Retina (tissue), 1 donor: ENCODE measurements at places on chromosomes 11 and 22.

GRCh38 chr22:34851918-34852662, 213.9 kb upstream of the ISX start:
- no peak for DNase-seq

DNA sequence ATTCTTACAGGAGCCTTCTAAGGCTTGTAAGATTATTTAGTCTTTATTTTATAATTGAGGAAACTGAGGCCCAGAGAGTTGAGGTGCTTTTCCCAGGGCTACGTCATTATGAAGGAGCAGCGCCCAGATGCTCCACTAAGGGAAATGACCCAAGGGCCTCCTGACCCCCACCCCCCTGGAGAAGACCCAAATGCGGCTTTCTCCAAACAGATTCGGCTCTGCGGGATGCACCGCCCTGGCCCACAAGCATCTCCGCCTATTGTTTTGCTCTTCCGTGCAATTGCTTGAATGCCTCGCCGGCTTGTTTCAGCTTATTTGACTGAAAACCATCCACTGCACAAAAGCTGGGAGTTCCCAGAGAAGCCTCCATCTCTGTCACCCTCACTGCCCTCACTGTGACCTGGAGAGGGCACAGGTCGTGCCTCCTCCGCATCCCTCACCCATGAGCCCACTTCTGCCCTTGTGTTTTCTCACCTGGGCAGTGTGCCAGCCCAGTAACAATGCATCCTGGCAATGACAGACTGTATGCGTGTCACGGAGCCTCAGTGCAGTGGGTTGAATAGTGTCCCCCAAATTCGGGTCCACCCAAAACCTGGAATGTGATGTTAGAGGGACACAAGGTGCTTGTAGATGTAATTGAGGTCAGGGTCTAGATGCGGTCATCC, 790.2 kb downstream of the TBC1D22A start:
- no peak for DNase-seq

- peak; percentile 92 for DNase-seq
Measured at GRCh38 chr11:75351791-75352587, 528 bp upstream of the ARRB1 start.

DNA sequence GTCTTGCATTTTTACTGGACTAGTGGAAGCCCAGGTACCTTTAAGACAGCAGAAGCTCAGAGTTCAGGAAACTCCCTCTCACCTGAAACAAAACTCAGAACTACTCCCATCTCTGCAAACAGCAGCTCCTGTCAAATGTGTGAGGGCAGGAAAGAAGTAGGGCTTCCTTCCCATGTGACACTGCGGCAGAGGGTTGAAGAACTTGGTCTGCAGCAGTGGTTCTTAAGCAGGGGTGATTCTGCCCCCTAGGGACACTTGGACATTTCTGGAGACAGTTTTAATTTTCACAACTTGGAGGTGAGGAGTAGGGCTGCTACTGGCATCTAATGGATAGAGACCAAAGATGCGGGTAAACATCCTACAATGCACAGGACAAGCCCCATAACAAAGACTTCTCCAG, 63.4 kb downstream of the RCN1 start:
- DNase-seq: no peak

- DNase-seq: no peak
Measured at GRCh38 chr22:21451545-21452520, 15.4 kb upstream of the TMEM191C start.

GRCh38 chr11:128448981-128449713, 138.2 kb downstream of the ETS1 start:
- no peak for DNase-seq

- DNase-seq: no peak
Measured at GRCh38 chr11:58629857-58630256, 7.4 kb downstream of the CNTF start.

GRCh38 chr11:12198251-12199222, 88.1 kb downstream of the MICAL2 start:
- DNase-seq: no peak

GRCh38 chr11:103010891-103011290, 55.4 kb upstream of the MMP13 start:
- no peak for DNase-seq

DNA sequence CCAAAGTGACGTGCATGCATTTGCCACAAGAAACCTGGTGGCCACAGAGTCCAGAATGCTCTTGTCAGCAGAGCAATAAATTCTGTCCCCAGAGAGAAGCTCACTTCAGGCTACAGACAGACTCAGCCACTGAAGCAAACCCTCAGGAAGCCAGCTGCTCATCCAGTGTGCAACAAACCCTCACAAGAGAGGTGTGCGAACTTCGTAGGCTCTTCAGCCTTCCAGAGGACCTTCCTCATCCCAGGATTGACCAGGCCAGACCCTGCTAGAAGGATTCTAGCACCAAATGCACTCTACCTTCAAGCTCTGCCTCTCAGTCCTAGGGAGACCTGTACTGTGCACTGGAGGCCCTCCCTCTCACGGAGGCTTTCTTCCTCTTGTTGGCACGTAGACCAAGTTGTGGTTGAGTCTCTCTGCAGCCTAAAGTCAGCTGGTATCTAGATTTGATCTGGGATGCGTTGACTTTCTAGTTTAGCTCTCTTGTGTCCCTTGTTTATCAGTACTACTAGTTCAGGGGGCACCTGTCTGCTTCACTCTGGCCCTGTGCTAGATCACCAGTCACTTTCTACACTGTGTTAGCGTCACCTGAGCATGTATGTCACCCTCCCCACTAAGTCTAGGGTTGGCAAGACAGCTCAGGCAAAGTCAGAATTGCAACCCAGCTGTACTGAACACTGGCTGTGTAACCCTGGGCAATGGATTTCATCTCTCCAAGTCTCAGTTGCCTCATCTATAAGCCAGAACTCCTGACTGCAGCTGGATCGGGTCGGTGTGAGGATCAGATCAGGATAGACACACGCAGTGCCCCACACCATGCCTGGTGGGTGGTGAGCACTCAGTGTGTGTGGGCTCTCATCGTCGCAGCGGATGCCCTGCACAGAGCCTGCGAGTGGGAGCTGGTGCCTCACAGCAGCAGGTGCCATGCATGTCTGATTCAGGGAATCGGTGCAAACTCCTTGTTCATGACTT, 22.1 kb upstream of the TMPRSS13 start:
- DNase-seq: peak; percentile 36

DNA sequence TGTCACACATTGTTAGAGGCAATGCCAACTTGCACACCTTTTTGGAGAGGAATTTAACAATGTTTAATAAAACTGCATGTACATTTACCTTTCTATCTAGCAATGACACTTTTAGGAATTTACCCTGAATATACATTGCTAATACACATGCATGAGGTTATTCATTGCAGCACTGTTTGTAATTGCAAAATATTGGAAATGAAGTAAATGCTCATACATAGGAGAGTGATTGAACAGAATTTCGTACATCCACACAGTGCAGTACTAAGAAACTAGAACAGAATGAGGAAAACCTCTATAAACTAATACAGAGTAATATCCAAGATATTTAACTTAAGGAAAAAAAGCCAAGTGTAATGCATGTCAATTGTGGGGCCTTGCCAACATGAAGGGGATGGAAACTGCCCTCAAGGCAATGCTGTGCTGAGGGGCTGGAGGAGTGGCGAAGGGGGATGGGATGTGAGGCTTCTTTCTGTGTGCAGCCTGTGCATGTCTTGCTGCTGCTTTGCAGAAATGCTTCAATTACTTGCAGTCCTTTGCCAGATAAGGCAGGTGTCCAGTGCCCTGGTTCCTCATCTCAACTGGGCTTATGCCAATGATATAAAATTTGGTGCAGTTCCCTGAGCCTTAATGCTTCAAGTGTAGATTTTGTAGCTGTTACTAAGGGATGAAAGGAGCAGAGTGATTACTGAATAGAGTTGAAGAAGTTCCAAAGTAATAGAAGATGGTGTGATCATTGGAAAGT, 96.1 kb downstream of the GRIA4 start:
- DNase-seq: no peak

DNA sequence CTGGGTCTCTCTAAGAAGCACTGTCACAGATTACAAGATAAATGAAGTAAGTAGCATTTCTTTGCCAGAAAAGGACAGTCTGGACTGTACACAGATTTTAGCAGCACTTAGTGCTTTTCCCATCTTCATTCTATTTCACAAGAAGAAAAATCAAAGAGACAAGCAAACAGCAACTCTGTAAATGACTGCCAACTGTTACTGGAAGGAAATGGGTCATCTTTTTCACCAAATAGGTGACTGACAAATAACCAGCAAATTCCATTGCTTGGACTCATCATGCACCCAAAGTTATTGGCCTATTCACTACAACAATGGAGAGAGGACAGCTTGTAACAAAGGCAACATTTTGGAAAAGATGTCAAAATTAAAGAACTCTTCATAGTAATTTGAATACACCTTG, 28.9 kb upstream of the CARD18 start:
- no peak for DNase-seq

DNA sequence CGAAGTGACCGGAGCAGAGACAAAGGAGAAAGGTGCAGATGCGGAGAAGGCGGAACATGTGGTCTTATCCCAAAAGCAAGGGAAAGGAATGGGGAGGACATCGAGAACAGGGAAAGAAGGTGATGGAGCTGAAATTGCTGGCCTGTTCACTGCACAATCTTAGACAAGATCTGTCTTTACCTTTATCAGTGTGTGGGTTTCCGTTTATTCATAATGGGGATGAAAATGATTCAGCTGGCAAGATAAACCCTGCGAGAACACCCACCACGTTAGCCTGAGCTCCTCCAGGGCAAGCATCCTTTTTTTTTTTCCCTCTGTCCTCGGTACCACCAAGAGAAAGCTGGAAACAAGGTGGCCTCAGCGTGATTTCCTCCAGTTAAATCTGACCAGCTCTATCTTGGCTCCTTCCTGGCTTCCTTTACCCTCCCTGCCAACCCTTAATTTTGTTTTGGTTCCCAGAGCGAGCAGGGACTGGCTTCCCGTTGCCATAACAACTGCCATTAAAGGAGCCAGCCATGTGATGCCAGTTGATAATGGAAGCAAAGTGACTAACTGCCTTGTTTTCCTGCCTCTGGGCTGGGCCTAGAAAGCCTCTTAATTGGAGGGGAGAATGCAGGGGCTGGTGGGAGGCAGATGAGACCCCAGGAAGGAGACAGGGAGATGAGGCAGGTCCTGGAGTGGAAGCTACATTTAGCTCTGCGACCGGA, 4.2 kb downstream of the SGSM1 start:
- peak; percentile 82 for DNase-seq

DNA sequence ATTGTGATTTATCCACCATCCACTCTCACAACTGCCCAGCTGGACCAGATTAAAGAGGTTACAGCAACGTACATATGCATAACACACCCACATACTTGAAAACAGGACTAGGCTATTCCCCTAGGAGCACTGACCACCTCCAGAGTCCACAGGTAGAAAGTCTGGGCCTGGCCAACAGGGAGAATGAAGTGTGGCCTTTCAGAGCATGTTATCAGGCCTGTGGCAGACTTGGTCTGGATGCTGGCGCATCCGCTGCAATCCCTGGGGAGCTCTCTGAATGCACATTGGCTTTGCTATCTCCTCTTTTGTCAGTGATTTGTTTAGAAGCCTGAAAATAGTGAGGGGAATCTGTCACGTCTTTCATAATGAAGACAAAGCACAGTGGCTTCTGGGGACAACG, 86.7 kb downstream of the C11orf58 start:
- DNase-seq: peak; percentile 67

- DNase-seq: no peak
Measured at GRCh38 chr22:27283714-27284113, 517.8 kb downstream of the MN1 start.

DNA sequence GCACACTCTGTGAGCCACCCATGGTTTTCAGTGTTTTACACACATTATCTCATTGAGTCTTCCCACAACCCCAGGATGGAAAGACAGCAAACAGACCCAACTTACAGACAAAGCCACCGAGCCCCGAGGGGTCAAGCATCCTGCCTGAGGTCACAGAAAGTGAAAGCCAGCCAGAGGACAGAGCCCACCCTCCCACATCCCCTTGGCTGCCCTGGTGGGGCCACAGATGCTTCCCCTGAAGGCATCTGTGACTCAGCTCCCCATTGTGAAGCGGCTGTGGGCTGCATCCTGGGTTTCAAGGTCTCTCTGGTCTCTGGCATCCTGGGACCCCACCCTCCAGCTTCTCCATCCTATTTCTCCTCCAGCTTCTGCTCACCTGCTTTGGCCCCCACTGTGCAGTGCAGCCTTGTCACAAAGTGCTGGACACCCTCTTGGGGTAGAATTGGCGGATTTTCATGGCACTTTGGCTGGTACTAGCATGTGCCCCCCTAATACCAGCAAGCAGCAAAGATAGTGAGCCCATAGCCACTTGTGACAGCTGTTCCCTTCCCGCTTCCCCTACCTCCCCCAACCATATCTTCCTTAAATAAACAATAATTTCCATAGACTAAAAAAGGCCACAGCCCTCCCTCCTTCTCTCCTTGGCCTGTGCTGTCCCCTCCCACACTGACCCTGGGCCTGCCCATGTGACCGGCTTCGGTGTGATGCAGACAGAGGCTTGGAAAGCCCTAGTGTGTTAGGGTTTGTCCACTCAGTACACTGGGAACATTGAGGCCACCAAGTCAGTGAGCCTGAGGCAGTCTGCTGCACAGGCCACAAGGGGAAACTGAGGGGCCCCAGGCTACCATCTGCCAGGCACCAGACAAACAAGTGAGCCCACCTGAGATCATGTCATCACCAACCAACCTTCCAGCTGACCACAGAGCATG, 53.9 kb upstream of the SHISAL1 start:
- no peak for DNase-seq
